ENCODE measurements at places on chromosomes 6 and 20.

- no peak for DNase-seq
Measured at GRCh38 chr20:16563066-16563806, 10.0 kb downstream of the KIF16B start.

- no peak for DNase-seq
Measured at GRCh38 chr20:30485331-30486102, 771.9 kb upstream of the DEFB115 start.

DNA sequence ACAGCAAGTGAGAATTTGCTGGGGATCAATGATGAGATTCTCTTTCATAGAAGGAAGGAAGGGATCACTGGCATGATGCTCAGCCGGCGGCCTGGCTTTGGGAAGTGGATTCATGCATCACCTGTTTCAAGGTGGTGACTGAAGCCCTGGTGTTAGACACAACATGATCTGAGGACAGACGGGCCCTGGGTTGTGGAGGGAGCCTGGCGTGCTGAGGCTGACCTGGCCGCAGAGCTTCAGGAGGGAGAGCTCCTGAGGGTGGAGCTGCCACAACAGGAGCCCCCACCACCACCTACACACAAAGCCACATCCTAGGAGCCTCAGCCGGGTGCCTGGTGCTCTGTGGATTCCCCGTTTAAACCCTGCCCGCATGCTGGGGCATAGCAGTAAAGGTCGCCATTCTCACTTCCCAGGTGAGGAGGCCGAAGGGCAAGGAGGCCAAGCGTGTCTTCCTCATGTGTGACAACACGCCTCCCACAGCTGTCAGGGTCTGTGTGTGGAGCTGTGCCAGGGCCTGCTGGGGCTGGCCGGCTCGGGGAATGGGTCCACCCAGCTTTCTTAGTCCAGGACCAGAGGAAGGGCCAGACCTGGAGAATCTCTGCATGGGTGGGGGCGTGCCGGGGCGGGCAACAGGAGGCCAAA lies 107.0 kb downstream of the ERMARD start:
- no peak for DNase-seq

DNA sequence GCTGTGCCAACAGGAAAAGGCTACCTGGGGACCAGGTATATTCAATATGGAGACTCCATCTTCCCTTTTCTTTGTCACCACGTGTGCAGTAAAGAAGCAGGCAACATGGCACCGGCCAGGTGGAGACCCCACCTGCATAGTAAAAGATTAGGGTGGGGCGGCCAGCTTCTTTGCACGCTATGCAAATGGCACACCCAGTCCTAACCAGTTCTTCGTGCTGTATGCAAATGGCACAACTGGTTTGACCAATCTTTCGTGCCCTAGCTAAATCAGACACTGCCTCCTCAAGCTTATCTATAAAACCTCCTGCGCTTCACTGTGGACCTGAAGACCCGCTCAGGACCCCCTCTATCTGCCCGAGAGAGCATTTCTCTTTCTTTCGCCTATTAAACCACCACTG lies 88.8 kb upstream of the EZR start:
- DNase-seq = no peak

DNA sequence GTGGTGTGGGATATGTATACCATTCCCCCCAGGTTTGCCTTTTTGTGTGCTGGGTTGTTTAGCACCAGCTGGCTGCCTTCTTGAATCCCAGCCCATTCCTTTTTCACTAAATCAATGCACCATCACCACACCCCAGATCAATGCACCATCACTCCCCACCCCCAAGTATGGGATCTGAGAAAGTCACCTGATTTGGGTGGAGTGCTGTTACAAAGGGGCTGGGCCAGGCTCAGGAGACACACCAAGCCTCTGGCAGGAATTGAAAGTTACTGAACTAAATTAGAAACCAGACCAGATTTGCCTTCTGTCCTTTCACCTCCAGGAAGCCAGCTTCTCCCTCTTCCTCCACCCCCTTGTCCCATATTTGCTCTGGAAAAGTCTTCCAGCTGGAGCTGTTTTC lies 19.6 kb upstream of the PKHD1 start:
- DNase-seq = no peak

GRCh38 chr20:13294522-13294921 lies 73.4 kb downstream of the ISM1 start:
- DNase-seq = no peak

DNA sequence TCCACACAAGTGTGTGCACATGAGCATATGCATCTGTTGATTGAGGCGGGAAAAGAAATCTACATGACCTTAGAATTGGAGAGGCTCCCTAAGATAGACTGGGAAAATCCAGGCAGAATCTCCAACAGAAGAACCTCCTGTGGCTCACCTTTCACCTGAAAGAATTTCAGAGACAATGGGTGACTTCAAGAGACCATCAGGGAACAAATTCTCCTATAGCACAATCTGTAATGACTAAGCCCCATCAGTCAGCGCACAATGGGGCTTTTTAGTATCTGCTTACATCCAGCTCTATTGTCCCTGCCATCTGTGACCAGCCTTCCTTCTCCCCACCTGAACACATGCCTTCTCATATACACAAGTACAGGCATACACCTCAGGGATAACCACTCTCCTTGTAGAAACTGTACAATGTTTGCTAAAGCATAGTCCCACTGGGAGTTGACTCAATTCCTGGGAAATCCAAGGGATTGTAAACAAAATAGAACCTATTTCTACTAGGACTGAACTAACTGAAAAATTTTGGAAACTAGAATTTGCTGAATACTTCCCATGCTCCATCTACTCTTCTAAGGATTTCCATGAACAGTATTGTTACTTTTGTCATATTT lies 150.8 kb upstream of the STXBP5 start:
- no peak for DNase-seq

GRCh38 chr20:34040300-34040995 lies 46.7 kb downstream of the RALY start:
- no peak for DNase-seq

- no peak for DNase-seq
Measured at GRCh38 chr6:157787080-157787479, 36.0 kb upstream of the SNX9 start.

GRCh38 chr6:16434885-16435284 lies 196.5 kb downstream of the GMPR start:
- DNase-seq = no peak

DNA sequence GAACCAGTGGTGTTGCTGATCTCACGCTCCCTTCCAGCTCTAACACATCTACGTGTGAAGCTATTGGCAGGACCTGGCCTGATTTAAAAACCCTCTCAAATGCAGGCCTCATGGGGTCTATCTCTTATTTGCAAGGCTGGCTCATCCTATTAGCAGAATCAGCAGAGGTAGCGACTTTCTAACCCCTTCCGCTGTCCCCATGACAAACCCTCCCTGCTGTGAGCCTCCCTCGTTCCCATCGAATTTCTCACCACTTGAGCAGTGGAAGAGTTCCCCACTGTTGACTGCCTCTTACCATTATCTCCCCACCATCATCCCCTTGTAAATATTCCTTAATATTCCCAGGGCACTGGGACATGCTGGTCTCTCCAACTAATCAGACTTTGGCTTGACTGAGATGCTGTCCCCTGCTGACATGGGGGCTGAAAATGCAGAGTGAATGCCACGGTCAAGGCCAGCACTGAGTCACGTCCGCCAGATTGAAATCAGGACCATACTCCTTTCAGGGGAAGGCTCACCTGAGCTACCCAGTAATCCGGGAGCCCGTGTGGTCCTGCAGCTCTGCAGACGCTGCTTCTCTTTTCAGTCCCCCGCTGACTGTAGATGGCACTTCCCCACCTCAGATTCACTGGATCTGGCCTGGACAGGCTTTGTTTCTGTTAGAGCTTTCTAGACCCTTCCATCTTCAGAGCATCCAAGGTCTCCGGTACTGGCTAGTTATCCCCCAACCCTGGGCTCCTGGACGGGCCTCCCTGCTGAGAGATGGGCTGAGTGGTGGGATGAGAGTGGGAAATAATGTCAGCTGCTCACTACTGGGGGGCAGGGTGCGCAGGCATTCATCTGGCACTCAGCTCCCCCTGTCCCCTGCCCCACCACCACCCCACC lies 23.1 kb downstream of the AAR2 start:
- no peak for DNase-seq

DNA sequence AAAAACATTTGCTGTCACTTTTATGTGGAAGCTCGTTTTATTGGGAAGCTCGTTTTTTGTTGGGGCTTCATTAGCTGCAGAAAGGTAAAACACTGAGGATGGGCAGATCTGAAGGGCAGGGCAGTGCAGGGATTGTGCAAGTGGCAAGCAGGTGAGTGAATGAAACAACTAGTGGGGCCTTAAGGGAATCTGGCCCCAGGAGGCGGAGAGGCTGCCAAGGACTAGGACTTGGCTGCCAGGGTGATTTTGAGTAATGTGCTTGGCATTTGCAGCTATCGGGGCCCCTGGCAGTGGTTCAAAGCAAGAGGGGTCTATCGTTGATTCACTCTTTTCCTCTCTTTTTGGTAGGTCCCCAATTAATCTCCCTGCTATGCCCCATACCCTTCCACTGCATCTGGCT lies 11.5 kb downstream of the IL22RA2 start:
- DNase-seq = no peak

DNA sequence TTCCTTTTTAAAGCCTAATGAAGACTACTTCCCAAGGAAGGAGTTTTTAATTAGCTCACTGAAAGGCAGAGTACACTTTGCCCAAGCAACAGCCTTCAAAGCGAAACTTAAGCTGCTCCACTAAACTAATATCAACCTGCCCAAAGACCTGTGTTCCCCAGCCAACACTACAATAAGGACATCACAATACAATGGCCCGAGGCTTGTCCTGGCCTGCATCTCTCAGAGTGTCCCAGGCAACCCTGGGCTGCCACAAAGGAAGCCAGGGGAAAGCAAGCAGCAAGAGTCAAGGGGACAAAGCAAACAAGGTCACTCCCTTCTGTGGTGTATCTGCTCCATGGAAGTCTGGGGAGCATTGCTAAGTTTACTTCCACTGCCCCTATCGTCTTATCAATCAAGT lies 52.3 kb downstream of the PIGU start:
- no peak for DNase-seq

DNA sequence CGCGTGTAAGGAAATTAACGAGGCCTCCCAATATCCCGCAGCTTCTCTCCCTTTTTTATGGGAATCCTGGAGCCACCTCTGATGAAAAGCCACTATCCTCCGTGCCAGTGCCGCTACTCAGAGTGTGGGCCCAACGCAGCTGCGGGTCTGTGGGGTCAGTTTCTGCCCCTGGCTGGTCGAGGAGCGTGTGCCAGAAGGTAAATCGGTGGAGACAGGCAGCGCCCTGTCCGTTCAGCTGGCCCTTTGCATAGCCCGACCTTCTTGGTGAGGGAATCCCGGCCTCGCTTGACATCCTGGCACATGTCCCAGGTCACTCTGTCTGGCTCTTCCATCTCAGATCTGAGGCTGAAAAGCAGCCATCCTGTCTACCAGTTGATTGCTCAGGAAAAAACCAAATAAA lies 4.6 kb downstream of the THBS2 start:
- DNase-seq = no peak

DNA sequence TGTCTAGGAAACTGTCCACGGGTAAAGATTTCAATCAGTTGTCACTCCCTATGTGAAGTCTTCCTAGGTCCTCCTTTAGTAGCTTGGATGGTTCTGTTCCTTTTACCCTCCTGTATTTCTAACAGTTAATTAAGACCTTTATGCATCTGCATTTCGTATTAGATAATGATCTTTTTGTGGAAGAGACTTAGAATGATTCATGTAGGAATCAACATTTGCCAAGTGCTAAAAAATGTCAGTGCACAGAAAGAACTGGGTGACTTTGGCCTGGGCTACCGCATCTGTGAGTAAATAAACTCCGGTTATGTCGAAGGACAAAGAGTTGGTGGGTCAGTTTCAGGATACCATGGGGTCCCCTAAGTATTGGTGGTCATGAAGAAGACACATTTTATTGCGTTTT lies 918.0 kb downstream of the TFAP2A start:
- no peak for DNase-seq

GRCh38 chr20:57411406-57412283 lies 20.4 kb downstream of the RBM38 start:
- DNase-seq = no peak

- DNase-seq = no peak
Measured at GRCh38 chr6:75353644-75354043, 69.1 kb upstream of the TMEM30A start.

GRCh38 chr6:160737934-160738333 lies 35.9 kb downstream of the PLG start:
- DNase-seq = no peak

DNA sequence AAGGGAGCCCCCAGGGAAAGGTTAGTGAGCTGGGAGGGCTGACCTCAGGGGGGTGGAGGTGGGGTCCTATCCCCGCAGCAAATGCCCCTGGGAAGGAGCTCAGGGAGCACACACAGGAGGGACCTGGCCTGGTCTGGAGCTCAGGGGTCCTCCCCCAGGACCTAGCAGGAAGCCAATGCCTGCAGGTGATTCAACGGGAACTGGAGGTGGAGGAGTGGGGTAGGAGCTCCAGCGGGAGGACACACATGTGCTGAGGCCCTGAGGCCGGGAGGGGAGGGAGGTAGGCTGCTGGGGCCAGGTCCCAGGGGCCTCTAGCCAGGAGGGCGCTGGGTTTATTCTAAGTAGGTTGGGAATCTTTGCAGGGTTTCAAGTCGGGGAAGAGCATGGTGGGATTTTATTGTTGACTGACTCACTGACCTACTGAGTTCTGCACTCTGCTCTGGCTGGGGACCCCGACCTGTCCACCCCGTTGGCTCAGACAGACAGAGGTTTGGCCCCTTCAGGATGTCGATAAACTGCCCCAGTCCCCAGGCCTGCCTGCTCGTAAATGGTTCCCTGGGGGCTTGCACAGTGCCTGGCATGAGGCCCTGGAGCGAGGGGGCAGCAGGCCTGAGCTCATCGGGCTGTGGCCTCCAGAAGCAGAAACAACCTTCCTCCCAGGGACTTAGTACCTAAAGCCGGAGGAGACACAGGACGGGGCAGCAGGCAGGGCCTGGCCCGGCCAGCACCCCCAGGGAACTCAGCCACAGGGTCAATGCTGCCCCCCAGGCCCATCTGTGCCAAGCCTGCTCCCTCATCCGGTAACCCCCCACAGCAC lies 62.3 kb downstream of the RIPOR3 start:
- no peak for DNase-seq

- peak; percentile 6 for DNase-seq
Measured at GRCh38 chr20:58652606-58653294, 1.7 kb downstream of the STX16 start.

DNA sequence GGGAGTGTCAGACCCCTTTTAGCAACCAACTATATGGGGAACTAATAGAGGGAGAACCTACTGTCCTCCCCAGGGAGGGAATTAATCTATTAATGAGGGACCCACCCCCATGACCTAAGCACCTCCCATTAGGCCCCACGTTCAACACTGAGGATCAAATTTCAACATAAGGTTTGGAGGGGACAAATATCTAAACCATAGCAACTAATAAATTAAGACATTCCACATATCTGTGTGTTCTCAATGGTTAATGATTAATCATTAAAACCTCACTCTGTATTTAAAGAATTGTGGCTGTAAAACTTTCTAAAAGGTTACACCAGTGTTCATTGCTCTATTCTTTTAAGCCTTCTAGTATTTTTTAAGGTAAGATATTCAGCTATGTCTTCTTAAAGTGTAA lies 500.4 kb upstream of the SULF2 start:
- no peak for DNase-seq

DNA sequence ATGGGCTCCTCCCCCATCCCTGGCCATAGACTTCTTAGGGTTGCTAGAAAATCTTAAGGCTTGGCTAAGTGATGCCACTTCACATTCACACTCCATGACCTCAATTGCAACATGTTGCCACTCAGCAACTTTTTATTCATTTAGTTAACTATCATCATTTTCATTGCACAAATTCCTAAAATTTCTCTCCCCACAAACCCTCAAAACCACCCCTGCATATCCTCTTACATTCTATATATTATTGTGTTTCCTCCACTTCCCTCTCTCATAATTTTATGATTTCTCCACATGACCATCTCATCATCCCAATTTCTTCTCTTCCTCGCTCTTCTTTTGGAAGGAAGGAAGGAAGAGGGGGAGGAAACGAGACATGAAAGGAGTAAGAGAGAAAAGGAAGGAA lies 436.0 kb downstream of the HACE1 start:
- DNase-seq = no peak
